ENCODE measurements at places on chromosomes 1 and 21. TPM values are rescaled to one million over a fixed set of nuclear protein-coding genes. Genes with fewer than 3 reads are reported as not detected.

DNA sequence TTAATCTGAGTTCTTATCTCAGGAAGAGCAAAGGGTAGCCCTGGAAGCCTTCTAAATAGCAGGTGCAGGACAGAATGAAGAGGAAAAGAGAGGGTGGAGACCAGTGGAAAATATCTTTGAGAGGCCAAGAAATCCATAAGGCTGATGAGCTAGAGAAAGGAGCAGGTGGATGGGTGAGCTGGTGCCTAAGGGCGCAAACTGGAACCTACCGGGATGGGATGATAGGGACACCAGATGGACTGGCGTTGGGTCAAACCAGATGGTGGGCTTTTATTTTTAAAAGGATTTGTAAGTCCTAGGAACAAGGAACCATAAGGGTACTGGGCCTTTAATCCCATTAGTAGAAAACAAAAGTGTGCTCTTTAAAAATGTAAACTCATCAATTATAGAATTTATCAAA lies 59.7 kb downstream of the RGL1 start:
- DNase-seq, result no peak

GRCh38 chr1:156781585-156782186 lies 14.4 kb downstream of the PRCC start:
- no peak for DNase-seq

NBPF10 gene
- 4.2 TPM for total RNA-seq

GRCh38 chr1:244326757-244327156 lies 125.0 kb downstream of the ADSS2 start:
- DNase-seq, result no peak

- DNase-seq, result no peak
These were observed 93.5 kb downstream of the NAV1 start for GRCh38 chr1:201632364-201632952.

PGBD5 gene
- total RNA-seq, result not detected

PLA2G2C gene
- total RNA-seq, result 0.30 TPM

NUP210L gene
- 0.07 TPM for total RNA-seq

FTCD gene
- 0.23 TPM for total RNA-seq

GRCh38 chr1:59967780-59968179 lies 41.2 kb upstream of the CYP2J2 start:
- no peak for DNase-seq

- DNase-seq, result no peak
These were observed 33.3 kb downstream of the DNTTIP2 start for GRCh38 chr1:93845538-93846205.

FHAD1 gene
- total RNA-seq, result not detected

DNA sequence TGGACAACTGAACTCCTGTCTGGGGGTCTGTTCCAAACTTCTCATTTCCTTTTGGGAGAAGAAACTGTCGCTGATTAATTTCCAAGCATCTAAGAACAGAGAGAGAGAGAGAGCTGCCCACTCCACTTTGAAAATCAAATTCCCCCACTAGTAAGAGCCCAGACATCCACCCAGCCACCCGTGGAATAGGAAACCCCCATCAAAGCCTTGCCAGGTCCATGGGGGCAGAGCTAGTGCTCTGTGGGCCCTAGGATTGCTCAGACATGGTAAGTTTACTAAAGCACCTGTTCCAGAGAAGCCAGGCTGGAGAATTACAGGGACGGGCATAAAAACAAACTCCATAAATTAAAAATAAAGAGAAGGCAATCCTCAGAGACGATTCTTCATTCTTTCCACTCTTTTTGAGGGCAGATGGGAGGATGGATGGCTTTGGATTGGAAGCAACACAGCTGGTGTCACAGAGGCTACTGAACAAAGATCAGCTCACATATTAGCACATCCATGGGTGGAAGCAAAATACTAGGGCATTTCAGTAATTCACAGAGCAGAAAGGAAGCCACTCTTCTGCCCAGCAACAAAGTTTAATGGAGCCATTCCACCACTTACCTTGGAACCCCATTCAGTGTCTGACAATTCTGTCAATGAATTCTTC lies 103.9 kb downstream of the COLGALT2 start:
- no peak for DNase-seq

PGM1 gene
- 61.8 TPM for total RNA-seq

DNA sequence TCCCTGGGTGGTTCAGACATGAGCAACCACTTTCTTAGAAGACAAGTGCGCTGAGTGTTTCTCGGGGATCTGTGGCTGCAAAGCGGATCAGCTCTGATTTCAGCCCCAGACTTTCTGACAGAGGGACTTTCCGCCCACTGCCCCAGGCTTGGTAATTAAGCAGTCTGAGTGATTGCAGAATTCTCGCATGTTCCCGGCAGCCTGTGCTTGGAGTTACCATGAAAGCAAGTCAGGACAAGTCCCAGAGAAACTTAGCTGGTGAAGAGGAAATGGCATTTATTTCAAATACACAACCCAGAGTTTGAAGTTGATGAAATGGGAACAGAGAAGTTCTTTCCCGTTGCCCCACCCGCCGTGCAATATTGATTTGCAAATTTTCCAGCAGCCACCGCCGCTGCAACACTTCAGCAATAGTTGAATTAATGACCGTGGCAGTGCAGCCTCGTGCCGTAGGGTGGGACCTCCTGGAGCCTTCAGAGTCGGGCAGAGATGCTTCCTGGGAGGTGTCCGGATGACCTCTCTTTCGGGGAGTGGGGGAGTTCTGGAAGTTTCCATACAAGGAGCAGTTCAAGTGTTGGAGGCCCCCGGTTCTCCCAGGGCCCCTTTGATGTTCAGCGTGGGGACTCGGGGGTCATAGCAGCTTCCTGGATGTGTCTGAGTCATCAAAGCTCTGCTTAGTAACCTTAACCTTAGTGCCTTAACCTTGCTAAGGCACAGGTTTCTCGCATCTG lies 134.7 kb downstream of the KAZN start:
- DNase-seq, result no peak

DNA sequence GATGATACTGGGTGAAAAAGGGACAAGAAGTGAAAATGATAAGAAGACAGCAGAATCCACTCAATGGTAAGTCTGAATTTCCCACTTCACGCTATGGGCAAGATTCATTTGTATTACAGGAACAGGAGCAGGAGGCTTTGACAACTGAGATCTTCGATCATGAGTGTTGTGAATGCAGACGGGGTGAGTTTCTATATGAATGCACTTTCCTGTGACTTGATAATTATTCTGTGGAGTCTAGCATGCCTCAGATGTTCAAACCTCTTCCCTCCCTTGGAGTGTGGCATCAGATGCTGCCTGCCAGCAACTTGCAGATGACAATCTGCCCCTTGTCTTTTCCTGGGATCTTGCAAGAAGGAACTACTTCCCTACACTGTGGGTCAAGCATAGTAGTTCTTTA lies 225.4 kb downstream of the HLX start:
- no peak for DNase-seq

CYP2J2 gene
- total RNA-seq, result 0.16 TPM

- DNase-seq, result no peak
These were observed 232.1 kb downstream of the LMO4 start for GRCh38 chr1:87560601-87561360.

AMPD2 gene
- 78.4 TPM for total RNA-seq

DNA sequence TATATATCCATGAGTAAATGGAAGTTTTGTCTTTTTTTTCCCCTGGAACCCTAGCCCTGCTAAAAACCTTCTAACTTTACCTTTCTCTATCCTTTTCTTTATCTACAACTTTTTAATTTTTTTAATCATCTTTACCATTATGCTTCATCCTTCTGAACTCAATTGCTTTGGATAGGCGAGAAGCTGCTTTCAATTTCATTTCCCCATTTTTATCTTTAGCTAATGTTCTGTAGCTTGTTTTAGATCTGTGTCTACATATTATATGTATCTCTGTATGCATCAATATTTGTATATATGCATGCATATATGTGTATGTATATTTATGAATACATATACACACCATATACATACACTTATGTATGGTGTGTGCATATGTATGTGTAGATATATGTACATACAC lies 57.4 kb downstream of the PTPRC start:
- DNase-seq, result no peak

DNA sequence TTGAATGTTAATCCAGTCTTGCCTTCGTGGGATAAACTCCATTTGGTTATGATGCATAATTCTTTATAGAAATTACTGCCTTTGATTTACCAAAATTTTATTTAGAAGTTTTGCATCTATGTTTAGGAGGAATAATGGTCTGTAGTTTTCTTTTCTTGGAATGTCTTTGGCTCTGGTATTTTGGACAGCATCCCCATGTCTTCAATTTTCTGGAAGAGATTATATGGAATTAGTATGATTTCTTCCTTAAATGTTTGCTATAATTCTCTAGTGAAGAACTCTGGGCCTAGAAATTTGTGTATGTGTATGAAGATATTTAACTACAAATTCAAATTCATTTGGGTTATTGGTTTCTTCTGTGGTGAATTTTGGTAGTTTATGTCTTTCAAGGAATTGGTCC lies 92.7 kb downstream of the SNX7 start:
- DNase-seq, result no peak

GBP1 gene
- 40.0 TPM for total RNA-seq

DNA sequence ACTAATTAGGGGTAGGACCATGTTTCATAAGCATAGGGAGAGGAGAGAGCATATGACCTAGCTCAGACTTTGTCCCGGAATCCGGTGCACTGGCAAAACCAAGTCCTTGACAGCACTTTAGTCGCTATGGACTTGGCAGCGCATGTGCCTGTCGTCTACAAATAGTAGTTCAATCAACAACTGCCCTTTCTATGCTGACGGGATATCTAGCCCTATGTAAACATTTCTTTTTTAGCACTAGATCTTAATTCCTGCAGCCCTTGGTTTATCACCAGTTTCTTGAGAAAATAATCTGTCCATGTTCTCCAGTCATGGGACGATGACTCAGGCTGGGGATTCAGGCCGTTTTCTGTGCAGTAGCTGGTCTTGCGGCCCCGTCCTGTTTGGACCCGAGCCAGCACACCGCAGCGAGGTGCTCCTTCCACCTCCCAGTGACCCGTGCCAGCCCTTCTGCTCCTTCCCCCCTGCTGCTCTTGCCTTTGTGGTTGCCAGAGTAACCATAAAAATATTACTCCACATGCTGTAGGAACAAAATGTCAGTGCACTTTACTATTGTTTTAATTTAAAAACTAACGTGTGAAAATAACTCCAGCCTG lies 8.6 kb upstream of the MT1HL1 start:
- DNase-seq, result no peak

- DNase-seq, result no peak
These were observed 287.4 kb upstream of the FMN2 start for GRCh38 chr1:239804266-239804665.

GRCh38 chr1:15757575-15758342 lies 836 bp upstream of the FBLIM1 start:
- DNase-seq, result no peak

LCE1F gene
- total RNA-seq, result not detected

GRCh38 chr21:42451941-42452340 lies 44.1 kb downstream of the RSPH1 start:
- no peak for DNase-seq

DNA sequence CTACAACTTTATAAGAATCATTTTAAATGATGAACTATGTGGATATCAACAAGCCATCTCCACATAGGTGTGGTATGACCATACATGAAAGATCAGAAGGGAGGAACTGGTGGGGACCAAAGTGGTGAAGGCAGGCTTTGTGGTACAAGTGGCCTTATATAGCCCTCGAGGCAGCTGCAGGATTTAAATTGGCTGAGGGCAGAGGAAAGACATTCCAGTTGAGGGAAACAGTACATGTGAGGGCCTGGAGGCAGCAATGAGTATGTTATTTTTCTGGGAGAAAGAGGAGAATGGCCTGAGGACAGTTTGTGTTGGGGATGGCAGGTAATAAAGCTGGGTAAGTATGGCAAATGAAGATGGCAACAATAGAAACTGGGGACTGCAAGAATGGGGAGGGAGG lies 17.1 kb downstream of the OSCP1 start:
- no peak for DNase-seq

C1orf53 gene
- 2.4 TPM for total RNA-seq

- DNase-seq, result no peak
These were observed 2.8 kb downstream of the PRRX1 start for GRCh38 chr1:170666541-170667254.

LEFTY1 gene
- total RNA-seq, result not detected

DNA sequence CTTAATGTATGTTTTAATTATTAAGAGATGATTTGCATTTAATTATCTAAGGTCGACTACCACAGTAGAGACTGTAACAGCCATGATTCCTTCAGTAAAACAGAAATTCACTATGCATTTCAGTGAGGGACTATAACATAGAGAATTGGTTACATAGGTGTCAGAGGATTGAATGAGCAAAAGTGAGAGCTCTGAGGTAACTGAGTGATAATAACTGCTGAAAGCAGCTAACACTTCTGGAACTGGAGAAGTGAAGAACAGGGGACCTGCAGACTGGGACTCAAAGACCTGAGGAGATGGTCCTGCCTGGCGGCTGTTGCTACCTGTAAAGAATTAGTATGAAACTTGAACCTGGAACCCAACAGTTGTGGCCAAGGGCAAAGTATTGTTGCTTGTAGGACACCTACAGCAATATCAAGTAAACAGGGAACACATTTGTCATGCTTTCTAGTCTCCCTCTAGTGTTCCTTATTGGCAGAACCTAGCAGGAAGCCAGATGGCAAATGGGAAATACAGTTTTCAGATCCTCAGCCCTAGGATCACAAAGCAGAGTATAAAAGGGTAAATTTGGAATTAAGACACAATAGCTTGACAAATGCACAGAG lies 110.6 kb downstream of the HS2ST1 start:
- no peak for DNase-seq

GRCh38 chr1:181151378-181152326 lies 63.2 kb downstream of the IER5 start:
- no peak for DNase-seq

DNA sequence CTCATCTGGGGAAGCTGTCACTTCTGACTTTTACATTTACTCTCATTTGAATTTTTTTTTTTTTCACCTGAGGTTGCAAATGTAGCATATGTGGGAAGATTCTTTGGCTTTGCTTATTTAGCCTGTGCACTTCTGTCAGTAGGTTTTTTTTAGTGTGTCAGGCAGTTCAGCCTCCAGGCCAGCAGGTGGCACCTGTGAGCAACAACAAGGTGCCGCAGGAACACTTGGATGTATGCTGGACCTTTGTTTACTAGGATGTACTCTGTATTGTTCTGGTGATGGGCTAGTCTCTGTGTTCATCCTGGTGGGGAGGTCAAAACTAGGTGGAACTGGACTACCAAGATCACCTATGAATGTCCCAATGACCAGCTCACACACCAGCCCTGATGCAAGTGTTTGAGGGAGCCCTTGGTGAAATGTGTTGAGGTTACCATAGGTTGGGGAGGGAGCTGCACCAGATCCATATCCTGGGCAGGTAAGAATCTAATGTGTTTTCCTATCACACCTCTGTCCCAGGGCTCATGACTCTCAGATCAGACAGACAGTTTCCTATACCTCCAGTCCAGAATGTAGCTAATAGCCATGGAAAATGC lies 618.2 kb downstream of the BRINP3 start:
- DNase-seq, result no peak

- no peak for DNase-seq
These were observed 7.1 kb downstream of the NECAP2 start for GRCh38 chr1:16447641-16448040.

All from activated T-helper 2 cell treated with anti-CD3 and anti-CD28 coated beads, Interferon-gamma antibody, Interleukin-2, Interleukin-4, amounts not matched to agents 10 μg/mL and 5 μg/mL and 100 μg/mL, durations not matched to agents 14 hours and 24 hours and 36 hours (primary cell).